ENCODE measurements at places on chromosomes 12 and 14.

- no peak for DNase-seq
These were observed 393 bp downstream of the ORMDL2 start for GRCh38 chr12:55818140-55818728.

DNA sequence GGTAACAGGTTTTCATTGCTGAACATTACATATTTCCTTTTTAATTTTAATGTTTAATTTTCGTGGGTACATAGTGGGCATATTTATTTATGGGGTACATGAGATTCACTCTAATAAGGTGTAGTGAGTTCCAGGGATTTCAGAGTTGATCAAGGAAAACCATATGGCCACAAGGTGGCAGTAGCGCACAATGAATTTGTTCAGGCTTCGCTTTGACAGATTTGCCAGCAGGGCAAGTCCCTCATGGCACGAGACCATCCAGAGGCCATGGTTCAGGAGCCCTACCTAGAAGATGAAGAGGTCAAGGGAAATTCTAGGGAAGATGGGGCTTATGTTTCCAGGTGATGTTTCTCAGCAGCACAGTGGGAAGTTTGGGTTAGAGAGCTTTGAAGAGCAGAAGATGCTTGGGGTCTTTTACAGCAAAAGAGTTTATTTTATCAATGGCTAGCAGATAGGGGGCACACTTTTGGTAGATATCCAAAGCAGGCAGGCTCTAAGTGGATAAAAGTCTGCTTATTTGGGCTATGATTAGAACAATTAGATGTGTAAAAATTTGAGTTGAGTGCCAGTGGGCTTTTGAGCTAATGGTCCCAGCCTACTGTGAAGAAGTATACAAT is 1004.4 kb downstream of the AACS start:
- peak; percentile 63 for DNase-seq

GRCh38 chr12:14982562-14982961 is 9.7 kb downstream of the PDE6H start:
- DNase-seq = no peak

- no peak for DNase-seq
These were observed 38.3 kb downstream of the ATF7IP start for GRCh38 chr12:14403711-14404196.

DNA sequence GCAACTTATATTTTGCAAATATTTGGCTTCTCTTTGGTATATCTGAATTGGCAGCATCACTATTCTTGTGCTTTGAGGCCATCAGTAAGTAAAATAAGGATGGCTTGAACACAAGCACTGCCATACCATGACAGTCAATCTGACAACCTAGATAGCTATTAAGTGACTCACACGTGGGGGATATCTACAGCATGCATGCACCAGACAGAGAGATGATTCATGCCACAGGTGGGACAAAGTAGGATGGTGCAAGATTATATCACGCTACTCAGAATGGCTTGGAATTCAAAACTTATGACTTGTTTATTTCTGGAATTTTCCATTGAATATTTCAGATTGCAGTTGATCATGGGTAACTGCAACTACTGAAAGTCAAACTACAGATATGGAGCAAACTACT is 675.6 kb upstream of the MDGA2 start:
- DNase-seq = no peak

- DNase-seq = no peak
These were observed 45.1 kb upstream of the ATF1 start for GRCh38 chr12:50718760-50719159.

DNA sequence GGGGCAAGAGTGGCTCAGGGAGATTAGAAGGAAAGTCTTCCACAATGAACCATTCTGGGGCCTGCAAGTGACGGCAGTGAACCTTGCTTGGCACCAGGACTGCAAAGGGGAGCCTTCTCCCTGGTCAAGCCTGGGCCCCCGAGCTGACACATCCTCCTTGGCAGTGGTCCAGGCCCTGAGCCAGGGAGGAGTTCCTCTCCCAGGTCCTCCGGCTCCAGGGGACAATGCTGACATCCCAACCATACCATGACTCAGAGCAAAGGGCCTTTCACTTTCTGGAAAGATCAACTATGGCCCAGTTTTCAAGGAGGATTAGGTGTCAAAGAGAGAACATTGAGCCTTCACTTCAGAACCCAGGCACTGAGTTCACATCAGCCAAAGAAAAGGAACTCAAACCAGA is 756.5 kb upstream of the TBX3 start:
- no peak for DNase-seq

GRCh38 chr14:63960926-63961567 is 108.2 kb downstream of the SYNE2 start:
- DNase-seq = no peak

DNA sequence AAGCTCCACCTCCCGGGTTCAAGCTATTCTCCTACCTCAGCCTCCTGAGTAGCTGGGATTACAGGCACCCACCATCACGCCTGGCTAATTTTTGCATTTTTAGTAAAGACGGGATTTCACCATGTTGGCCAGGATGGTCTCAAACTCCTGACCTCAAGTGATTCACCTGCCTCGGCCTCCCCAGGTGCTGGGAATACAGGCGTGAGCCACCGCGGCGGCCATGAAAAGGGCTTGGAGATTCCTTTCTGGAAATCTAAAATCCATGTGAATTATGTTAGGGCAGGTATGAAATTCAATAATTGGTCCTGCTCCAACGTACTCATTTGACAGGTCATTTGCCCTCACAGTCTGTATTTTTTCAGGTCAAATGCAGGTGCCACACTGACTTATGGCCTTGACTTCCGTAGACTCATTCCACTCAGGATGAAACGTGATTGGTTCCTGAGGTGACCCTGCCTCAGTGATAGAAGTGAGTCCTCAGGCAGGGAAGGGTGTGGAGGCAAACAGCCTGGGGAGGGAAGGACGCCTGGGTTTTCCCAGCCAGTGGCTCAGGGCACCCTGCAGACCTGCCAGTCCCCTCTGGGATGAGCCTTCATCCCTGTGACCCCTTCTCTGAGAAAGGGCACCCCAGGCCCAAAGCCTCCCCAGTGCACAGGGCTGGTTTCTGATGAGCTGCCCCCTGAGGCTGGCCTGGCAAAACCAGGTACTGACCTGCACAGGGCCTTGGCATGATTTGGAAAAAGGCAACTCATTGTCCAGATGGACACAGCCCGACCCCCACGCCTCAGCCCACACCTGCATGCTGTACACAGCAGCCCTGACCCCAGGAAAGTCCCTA is 48.7 kb downstream of the PSMA6 start:
- DNase-seq = no peak

DNA sequence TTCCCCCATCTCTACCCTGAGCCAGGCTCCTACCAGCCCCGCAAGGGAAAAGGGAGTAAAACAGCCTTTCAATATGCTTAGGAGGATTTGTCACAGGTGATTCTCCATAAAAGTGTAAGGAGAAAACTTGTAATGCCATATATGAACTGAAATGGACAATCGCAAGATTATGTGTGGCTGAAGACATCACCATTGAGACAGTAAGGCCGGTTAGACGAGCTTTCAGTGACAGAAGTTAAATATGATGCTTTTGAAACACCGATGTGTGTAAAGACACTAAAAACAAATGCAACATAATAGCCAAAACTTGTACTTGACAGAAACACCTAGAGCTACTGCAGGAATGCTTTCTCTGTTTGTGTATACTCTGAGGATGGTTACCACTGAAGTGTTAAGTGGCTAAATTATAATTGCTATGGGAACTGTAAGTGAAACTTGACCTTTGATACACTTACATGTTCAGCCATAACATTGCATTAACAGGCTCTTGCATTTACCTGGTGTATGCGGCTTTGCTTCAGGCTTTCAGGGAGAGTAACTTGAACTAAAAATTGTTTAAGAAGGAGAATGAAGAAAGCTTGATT is 42.3 kb downstream of the FAR2 start:
- DNase-seq = no peak

GRCh38 chr12:114013575-114014345 is 47.6 kb upstream of the RBM19 start:
- no peak for DNase-seq

GRCh38 chr14:54809767-54810166 is 92.9 kb downstream of the GCH1 start:
- DNase-seq = no peak

GRCh38 chr12:66799551-66799950 is 120.7 kb upstream of the GRIP1 start:
- DNase-seq = no peak

All from stimulated activated CD4-positive, alpha-beta T cell treated with anti-CD3 and anti-CD28 coated beads, Interleukin-2, amount 100 ng/mL, for 48 hours (primary cell).